Brain (organoid and tissue), 16 donors: ENCODE measurements at places on chromosomes 7 and 10.
A peak's percentile ranks its signal among the peaks of the same experiment; 100 is the strongest.

DNA sequence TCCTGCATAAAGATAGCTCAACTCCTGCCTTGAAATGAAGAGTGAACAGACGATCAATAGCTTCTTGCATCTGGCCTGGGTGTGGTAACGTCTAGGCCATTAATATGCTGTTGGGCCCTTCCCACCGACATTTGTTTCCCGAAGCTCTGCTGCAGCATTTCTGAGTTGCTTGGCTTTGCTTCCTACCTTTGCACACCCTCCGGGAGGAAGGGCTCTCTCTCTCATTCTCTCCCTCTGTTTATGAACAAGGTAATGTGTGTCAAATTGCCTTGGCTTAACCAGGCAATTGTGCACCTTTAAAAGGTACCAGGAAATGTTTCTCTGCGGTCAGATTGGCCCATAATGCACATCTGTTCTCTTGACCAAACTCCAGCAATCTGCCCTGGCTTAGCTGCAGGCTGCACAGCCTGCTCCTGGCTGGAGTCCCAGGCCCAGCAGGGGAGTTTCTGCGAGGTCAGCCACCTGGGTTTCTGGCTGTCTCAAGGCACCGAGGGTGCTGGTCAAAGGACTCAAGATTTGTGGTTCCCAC lies 223.7 kb downstream of the SNX10 start:
- DNase-seq: no peak

GRCh38 chr7:13627455-13627854 lies 362.0 kb downstream of the ETV1 start:
- no peak for DNase-seq

GRCh38 chr7:158054611-158055010 lies 533.0 kb downstream of the PTPRN2 start:
- DNase-seq: no peak

DNA sequence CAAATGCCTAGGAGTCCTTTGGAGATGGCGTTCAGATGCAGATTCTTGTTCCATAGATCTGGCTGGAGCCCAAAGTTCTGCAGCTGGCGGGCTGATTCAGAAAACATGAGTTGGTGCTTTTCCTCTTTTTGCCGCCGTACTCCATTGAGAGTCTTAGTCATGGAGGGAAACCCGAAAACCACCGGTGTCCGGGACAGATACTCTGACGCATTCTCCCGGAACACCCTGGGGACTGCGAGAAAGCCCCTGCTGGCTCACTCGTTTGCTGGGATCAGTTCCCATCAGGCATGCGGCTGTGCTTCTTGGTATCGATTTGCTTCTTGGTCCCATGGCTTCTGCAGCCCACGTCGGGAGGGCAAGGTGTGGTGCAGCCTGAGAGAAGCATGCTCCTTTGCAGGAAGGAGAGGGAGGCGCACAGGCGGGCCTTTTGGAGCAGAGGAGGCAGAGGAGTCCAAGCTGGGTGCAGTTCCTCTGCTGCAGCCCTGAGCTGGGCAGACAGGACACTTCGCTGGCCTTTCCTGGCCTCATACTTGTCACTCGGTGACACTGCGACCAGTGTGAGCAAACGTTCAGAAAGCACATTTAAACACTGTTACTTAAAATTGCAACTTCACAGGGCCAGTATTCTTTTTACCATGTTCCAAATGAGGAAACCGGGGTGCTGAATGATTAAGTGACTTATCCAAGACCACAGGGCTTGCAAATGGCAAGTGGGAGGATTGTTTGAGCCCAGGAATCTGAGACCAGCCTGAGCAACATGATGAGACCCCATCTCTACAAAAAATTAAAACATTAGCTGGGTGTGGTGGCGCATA lies 30.6 kb upstream of the PFKFB3 start:
- no peak for DNase-seq

DNA sequence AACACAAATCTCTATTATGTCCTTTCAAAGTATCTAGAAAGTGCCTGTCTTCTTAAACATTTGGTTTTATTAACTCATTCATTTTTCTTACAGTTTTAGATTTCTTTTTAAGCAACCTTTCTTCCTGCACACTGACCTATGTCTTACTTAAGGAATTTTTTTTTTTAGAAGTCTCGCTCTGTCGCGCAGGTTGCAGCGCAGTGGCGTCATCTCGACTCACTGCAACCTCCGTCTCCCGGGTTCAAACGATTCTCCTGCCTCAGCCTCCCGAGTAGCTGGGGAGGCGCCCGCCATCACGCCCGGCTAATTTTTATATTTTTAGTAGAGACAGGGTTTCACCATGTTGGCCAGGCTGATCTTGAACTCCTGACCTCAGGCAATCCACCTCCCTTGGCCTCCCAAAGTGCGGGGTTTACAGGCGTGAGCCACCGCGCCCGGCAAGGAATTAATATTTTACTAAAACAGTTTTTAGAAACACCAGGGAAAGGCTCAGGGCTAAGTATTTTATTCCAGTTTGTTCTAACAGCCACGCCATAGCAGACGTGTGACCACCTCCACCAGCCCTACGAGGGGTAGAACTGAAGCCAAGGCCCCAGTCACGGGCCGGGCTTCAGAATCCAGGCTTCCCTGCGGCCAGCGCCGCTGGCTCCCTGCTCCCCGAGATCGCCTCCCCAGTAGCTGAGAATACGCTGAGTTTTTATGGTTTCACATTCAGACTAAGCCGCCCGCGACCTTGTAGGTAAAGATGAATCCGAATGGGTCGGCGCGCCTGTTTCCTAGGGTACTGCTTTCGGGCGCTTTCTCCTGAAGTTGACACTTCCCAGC lies 941 bp upstream of the LUC7L2 start:
- peak; percentile 24 for DNase-seq

DNA sequence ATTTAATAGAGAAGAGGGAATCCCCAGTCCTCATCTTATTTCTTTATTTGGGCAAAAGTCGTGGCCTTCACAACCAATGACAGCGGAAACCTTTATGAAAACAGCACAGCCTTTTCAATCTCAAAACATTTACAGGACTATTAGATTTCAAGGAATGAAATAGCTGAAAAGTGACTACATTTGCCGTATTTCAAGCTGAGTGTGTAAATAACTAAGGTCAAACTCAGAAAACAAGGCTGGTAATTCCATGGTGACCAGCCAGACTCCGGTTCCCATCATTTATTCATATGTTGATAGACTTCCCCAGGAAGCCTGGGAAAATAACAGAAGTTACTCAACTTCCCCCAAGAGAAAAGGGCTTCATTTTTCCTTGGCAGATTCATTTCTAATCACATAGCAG lies 457.3 kb upstream of the NFE2L3 start:
- DNase-seq: peak; percentile 24

DNA sequence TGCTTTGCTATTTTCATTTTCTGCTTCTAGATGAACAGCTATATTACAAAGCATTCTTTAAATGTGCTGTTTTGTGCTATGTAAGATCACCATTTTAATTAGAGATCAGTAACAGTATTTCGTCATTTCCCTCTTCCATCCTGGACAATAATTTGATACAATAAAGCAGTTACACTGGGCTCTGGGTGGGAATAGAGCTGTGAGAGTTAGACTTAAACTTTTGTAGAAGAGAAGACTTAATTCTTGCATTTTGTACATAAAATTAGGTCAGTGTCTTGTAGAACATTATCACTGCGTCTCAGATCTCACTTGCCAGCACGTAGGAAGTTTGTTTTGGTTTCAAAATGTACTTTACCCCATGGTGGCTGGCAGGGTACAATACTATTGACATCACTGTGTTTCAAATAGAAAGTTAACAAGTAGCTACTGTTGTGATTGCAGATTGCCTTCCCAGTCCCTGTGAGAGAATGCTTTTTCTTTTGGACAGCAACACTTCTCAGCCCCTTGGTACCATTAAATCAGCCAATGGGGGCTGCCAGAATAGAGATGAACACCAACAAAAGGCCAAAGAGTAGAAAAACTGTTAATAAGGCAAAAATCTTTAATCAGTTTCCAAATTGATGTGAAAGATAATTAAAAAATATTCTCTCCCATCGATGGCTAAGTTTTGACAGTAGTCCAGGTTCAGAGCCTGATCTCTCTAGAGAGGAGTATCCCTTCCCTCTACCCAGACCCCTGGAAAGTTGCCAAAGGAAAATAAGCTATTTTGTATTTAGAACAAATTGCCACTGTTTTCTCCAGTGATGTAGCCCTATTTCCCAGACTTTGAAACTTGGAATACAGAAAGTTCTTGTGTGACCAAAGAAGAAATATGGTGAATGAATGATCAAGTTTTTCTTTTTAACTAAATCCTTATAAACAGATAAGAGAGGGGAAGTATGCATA lies 35.1 kb downstream of the SMNDC1 start:
- peak; percentile 52 for DNase-seq

DNA sequence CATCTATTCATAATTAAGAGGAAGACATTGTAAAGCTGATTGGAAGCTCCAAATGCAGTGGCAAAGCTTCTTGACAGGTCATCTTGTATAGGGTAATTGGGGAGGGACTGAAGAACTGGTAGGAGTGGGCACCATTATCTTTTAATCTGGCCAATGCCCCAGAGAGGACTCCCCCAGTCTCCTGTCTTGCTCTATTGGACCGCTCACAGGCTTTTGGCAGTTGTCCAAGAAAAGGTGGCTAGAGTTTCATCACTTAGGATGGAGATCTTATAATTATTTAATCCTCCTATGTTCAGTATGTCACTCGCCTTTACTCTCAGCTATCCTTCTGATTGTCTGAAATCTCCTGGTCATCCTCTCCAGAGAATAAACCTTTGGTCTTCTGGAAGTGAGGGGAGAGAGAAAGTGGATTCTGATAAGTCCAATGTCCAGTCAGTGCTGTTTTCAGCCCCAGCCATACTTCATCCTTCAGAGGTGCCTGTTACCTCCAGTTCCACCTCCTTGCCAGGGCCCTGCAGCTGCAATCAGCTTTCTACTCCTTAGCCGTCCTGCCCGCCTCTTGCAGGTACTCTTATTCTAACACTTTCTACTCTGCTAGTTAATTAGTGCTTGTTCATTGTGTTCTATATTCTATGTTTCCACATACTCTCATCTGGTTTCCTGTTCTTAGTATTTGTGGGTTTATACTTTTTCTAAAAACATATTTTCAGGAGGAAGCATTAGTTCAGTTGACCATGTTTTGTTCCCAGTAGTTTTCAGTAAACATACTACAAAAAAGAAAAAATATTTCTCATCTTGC lies 241.6 kb downstream of the NSUN6 start:
- DNase-seq: no peak

DNA sequence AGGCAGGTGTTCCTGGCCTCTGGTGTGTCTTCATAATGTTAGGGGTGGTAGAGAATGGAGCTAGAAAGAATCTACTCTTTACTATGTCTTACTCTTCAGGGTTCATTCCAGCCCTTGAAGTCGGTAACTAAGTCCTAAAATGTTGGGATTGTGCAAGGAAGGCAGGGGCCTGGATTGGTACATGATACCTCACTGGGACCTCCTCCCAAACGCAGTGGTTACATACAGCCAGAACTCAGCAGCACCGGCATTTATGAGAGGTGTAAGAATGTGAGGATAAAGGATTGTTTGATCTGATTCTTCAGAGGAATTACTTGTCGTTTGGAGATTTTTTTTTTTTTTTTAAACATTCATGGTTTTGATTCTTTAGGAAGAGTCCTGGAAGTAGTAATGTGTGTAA lies 6.9 kb downstream of the COMTD1 start:
- DNase-seq: no peak

DNA sequence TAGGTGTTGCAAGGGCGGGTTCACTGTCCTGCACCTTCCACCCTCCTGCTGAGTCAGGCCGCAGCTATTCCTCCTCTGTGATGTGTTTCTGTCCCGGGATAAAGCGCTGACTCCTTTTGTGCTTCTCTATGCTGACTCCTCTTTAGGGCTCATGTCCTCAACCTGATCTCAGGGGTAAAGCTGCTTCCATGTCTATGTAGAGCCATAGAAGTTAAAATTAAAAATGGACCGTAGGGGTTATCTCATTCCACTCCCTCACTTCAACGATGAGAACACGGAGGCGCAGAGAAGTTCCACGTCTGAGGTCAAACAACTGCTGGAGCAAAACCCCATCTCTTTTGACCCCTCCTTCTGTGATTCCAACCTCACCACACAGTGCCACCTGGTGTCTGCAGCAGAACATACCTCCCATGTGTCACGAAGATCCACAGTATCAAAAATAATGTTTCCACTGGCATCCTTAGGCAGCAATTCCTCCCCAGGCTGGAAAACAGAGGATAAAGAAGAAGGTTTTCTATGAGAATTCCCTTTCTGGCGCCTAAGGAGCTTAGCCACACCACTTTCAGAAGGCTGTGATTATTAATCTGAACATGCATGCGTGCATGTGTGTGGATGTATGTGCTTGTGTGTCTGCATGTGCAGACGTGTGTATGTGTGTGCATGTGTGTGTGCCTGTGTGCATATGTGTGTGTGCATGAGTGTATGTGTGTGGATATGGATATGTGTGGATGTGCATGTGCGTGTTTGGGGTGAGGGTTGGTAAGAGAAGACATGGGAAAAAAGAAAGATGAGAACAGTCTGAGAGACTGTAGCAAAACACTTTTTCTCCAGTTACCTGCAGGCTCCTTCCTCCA lies 81.2 kb upstream of the UCN3 start:
- DNase-seq: peak; percentile 17

DNA sequence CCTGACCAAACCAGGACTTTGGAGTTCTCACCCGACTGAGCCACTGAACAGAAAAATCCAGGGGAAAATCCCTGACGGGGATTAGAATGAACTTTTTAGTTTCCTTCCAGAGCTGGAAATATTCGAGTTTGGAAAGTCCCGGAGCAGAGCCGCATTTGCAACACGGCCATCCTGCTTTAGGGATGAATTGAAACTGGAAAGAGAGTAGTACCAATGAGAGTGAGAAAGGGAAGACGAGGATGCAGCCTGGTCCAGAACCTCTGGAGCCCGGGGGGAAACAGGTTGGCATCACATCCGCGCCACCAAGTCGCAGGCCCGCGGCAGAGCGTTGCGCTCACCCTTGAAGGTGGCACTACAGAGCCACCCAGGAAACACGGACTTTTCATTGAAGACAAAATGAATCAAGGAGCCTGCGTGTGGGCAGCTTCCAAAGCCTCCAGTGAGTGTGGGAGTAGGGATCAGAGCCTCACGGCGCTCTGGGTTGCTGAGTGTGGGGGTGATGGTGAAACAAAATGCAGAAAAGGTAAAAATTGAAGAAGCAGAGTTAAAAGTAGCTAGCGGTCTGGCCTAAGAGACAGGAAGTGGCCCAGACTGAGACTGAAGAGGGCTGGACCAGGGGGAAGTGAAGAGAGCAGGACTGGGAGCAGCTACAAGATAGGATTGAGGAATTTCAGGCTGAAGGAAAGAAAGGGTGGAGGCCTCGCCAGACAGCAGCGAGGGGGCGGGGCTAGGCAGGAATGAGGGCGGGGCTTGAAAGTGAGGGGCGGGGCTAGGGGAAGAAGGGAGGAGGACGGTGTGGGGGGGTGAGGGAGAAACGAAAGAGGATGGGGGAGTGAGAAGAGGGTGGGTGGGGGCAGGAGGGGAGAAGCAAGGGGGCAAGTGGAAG lies 1.8 kb downstream of the SMURF1 start:
- no peak for DNase-seq

DNA sequence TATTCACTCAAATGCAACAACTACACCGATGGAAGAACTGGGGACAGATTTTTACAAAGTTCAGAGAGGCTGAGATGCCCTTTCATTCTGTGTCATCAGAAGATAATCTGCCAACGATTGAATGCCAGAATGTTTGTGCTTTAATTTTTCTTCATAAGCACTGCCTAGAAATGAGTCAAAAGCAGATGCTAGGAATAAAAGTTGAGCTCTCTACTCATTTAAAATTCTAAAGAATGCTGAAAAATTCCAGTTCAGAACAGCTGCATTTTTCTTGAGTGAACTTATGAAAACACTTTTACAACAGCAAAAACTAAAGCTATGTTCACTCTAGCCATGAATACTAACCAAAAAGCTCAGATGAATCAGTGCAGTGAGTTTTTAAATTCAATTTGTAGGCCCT lies 22.3 kb upstream of the FAM133B start:
- DNase-seq: no peak
